ENCODE measurements at places on chromosomes 2 and 18.

DNA sequence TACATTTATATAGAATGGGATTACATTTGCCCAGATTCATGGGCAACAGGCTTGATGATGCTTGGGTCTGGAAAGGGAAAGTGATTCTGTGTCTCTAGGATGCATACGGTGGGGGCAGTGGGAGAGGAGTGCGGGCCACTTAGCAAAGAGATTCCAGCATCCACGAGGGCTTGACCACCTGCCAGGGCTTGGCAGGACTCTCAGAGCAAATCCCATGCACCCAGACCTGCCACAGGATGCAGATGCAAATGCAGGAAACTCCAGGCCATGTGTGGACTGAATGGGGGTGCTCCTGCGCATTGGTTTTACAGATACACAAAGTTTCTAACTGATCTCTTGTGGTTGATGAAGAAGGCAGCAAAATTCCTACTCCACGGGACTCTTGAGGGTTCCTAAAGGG lies 334.7 kb downstream of the CYRIA start:
- DNase-seq = no peak

GRCh38 chr2:207141386-207141785 lies 24.4 kb downstream of the KLF7 start:
- DNase-seq = no peak

GRCh38 chr2:233011268-233011650 lies 1.8 kb downstream of the NGEF start:
- DNase-seq = no peak

- DNase-seq = no peak
Observed at GRCh38 chr2:23381084-23381483, 3.9 kb upstream of the KLHL29 start.

All from hematopoietic multipotent progenitor cell (in vitro differentiated cells).